ENCODE measurements at places on chromosomes 11 and 22.

DNA sequence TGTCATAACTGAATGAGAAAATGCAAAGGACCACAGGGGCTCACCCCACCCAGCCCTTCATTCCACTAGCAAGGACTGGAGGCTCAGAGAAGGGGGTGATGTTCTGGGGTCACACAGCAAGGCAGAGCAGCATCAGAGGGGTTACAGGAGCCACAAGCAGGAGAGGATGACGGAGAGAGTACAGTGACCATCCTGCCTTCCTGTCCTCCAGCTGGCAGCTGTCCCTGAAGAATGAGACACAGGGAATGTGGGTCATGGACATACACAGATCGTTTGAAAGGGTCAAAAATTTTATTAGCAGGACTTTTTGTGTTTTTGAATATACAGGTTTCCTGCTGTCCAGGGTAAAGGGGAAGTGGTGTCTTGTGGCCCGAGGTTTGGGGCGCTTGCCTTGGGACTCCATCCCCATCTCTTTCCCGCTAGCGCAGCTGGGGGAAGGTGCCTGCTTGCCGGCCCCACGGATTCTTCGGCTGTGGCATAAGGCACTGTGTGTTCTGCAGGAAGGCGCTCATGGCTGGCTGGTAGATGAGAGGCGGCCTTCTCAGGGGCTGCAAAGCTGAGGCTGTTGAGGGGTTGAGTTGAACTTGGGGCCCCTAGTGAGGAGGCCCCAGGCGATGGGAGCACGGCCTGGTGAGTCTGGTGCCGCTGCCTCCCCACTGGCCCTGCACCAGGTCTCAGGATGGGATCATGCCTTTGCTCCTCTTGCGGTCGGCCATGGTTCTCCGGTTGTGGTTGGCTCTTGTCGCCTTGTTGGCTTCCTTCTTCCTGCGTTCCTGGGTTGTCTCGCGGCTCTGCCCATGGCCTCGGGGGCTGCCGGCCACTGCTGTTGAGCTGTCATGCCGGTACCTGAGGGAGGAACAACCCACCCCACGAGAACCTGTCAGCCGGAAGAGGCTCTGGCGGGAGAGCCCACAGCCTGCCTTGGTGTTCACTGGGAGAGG, 21.4 kb downstream of the UQCR10 start:
- DNase-seq: no peak

GRCh38 chr22:29830585-29830984, 7.5 kb downstream of the ASCC2 start:
- no peak for DNase-seq

- DNase-seq: no peak
These were observed 69.1 kb upstream of the EP300 start for GRCh38 chr22:41023299-41023623.

- no peak for DNase-seq
These were observed 19.1 kb upstream of the XBP1 start for GRCh38 chr22:28819253-28820096.

GRCh38 chr11:112608509-112608908, 347.8 kb upstream of the PLET1 start:
- DNase-seq: no peak

DNA sequence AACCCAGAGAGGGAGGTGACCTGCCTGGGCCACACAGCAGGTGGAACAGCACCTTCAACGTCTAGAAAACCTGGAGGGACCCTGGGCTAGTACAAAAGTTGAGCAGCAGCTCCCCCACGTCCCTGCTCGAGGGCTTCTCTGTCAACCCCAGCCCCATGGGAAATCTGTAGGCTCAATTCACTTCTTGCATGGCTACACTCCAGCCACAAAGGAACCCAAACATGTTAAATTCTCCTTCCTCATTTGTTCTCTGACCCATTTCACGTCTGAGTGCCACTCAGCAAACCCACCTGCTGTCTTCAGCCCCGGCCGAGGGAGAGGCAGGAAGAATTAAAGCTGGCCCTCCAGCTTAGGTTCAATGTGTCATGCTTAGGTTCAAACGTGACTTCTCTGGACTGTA, 418.5 kb downstream of the MIAT start:
- DNase-seq: no peak

DNA sequence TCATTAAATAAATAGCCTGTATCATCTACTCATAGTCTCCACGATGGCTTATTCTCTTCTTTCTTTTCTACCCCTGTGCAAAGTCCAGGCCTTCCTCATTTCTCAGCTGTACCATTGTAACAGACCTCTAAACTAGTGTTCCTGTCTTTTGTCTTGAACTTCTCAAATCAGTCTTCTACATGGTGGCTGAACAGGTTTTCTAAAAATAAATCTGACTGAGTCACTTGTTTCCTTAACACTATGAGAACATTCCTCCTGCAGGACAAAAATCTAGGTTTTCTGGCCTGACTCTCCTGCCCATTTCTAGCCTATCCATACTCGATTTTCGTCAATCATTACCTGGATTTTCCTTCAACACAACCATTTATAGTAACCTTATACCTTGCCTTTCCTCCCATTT, 1080.8 kb upstream of the TENM4 start:
- no peak for DNase-seq

GRCh38 chr22:23233752-23234408, 53.6 kb downstream of the BCR start:
- no peak for DNase-seq

DNA sequence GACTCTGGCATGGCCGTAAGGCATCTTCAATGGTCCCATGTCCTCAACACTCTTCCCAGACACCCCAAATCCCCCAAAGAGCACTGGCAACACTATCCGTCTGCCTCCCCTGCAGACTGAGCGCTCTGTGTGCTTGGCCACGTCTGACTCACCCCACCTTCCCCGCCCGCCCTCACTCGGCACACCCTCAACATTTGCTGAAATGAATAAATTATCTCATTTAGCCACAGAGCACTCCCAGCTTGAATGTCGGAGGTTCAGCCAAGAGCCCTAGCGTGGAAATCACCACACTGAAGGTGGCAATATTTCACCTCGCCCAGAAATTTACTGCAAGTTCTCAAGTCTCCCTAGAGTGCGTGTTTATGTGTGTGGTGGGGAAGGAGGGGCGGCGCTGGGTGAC, 46.6 kb upstream of the TCF20 start:
- peak; percentile 29 for DNase-seq

GRCh38 chr11:10314199-10315072, 9.6 kb downstream of the ADM start:
- no peak for DNase-seq

DNA sequence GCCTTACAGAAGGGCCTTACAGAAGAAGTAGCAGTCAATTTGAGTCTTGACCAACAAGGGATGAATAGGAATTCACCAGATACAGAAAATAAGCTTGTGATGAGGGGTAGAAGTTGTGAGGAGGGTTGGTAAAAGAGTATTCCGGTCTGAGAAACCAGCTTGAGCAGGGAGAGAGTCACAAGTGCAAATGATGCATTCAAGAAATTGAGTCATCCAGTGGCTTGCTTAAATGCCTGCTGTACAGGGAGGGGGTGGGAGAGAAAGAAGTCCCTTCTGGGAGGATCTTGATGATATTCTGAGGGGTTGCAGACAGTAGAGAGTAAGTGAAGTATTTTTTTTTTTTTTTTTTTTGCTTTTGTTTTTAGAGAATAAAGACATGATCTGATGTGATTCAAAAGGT, 9.2 kb downstream of the CCKBR start:
- no peak for DNase-seq

GRCh38 chr11:7515447-7515886, 1.7 kb downstream of the PPFIBP2 start:
- no peak for DNase-seq

GRCh38 chr11:130979386-130979972, 63.2 kb upstream of the SNX19 start:
- no peak for DNase-seq

DNA sequence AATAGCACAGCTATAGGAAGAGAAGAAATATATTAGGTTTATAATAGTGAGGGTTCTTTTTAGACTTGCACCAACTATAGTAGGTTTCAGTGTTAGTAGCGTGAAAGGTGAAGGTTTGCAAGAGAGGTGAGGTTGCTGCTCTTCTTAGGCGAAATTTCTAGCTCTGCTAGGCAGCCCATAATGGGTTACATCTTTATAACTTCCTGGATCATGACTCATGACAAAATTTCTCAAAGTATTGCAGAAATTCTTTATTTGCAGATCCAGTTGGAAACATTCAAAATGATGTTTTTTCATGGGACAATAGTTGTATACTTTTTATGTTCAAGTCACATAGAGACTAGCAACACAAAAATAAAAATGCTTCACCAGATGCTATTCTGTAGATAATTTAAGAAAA, 260.0 kb downstream of the SOX6 start:
- no peak for DNase-seq

DNA sequence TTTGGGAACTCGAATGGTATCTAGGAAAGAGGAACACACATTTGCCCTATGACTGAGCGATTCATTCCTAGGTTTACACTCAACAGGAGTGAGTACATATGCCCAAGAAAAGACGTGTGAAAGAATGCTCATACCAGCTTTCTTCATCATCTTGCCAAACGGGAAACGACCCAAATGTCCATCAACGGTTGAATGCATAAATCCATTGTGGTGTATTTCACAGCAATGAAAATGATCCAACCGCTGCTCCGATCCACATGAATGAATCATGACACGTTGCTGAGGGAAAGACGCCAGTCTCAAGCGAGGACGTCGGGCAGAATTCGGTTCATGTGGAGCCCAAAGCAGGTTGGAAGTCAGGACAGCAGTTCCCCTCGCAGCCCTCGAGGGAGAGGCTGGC, 71.5 kb downstream of the CYTH4 start:
- no peak for DNase-seq

DNA sequence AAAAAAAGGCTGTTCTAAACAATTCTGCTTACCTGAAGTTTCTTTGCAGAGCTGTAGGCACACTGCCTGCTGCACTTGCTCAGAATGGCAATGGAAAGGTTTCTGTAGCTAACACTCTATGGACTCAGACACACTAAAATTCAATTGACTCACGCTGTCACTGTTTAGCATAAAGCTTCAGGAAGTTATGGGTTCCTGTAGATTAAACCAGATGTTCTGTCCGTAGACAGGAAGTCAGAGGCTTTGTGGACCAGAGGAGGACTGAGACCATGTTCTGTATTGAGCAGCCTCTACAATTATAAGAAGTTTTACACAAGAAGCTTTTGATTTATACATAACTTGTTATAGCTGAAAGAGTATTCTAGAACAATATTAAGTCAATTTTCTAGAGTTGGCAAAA, 70.4 kb downstream of the GLYATL1 start:
- no peak for DNase-seq

GRCh38 chr11:10678101-10678500, 15.5 kb downstream of the IRAG1 start:
- DNase-seq: no peak

GRCh38 chr11:120945042-120945441, 78.9 kb upstream of the TBCEL start:
- DNase-seq: no peak

DNA sequence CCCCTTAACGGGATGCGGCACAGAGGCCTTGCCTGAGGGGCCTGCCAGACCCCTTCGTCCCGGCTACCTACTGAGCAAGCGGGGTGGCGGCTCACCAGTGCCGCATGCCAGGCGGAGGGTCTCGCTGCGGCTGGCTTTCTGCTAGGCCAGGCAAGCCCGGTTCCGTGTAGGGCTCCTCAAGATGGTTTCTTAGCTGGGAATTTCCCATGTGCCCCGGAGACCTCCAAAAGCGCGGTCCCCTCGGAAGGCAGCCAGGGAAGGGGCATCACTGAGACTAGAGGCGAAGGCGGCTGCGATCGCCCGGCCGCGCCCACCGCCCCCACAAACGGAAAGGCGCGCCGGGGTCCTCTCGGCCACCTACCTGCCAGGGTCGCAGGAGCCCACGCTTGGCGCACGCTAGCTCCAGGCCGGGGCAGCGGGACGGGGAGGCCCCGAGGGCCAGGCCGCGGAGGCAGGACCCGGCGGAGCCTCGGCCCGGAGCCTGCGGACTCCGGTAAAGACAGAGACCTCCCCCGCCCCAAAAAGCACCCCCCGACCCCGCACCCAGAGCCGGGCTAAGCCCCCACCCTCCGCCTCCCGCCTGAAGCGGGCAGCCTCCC, 23.8 kb downstream of the MICAL3 start:
- DNase-seq: peak; percentile 22

DNA sequence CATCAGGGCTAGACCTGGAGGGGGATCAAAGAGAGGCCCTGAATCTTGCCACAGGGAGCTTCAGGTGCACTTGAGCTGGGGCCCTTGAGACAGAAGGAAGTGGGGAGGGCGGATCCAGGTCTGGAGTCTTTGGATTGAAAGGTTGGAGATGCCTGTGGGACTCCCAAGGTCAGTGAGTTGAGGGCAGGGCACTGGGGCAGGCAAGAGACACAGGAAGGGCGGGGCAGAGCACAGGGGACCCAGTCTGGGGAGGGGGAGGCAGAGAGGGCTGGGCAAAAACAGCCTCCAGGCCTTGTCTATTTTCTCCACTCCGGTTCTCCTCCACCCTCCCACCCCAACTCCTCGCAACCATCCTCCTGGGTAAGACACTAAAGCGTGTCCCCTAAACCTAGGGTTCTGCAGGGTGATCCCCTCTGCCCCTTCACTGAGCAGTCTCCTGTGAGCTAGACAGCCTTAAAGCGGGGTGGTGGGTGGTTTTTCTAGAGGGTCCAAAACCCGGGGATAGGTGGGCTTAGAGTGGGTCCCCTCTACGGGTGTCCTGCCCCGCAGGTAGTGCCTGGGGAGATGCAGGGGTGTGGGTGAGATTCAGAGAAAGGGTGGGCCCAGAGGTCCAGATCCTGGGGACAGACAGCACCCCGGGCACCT, 38.6 kb upstream of the CELSR1 start:
- DNase-seq: no peak

GRCh38 chr11:115081972-115082371, 403.6 kb downstream of the NXPE2 start:
- DNase-seq: no peak

DNA sequence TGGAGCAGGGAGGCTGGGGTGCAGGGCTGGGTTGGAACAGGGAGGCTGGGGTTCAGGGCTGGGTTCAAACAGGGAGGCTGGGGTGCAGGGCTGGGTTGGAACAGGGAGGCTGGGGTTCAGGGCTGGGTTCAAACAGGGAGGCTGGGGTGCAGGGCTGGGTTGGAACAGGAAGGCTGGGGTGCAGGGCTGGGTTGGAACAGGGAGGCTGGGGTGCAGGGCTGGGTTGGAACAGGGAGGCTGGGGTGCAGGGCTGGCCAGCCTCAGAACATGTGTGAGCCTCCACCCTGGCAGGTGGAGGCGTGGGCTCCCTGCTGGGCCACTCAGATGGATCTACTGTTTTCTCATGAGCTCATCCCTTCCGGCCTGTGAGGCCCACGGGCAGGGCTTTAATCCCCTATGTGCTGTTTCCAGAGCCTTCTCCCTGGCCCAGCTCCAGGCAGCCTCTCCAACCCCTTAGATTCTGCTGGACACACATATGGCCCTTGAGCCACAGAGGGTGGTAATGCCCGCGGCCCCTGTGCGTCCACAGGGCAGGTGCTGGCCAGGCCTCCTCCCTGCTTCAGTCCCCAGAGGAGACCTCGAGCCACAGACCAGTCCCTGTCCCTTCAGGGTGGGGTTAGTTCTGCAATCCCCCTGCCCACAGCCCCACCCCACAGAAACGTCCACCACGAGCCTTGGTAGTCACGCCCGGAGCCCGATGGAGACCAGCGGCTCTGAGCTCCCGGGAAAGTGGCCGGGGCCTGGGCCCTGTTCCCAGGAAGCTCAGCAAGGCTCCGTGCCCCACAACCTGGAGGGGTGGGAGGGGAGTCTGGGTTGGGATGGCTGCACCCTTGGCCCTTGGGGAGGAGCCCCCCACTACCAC, 197.9 kb downstream of the BRD1 start:
- DNase-seq: no peak

GRCh38 chr11:118610773-118611432, 3.5 kb downstream of the PHLDB1 start:
- DNase-seq: peak; percentile 87

Data from stimulated activated CD4-positive, alpha-beta T cell treated with anti-CD3 and anti-CD28 coated beads, Interleukin-4, amount 100 ng/mL, for 4 hours (primary cell).